NCI-H1436 (cell line): ENCODE measurements at places on chromosomes 5 and 9.

- no peak for DNase-seq
Measured at GRCh38 chr5:179753971-179754370, 21.3 kb downstream of the MAML1 start.

GRCh38 chr5:179300581-179301180 lies 44.6 kb downstream of the ADAMTS2 start:
- DNase-seq, result no peak

DNA sequence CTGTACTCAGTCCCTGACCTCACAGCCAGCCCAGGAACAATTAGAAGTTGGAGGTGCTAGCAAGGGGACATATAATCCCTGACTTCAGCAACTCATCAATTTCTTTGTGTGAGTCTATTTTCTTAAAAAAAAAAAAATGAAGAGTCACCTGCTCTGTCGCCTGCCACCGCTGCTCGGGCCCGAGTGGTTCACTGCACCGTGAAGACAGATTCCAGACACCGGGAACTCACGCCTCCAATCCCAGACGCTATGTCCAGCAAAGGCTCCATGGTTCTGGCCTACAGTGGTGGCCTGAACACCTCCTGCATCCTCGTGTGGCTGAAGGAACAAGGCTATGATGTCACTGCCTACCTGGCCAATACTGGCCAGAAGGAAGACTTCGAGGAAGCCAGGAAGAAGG lies 606.6 kb downstream of the PRELID2 start:
- DNase-seq, result no peak

DNA sequence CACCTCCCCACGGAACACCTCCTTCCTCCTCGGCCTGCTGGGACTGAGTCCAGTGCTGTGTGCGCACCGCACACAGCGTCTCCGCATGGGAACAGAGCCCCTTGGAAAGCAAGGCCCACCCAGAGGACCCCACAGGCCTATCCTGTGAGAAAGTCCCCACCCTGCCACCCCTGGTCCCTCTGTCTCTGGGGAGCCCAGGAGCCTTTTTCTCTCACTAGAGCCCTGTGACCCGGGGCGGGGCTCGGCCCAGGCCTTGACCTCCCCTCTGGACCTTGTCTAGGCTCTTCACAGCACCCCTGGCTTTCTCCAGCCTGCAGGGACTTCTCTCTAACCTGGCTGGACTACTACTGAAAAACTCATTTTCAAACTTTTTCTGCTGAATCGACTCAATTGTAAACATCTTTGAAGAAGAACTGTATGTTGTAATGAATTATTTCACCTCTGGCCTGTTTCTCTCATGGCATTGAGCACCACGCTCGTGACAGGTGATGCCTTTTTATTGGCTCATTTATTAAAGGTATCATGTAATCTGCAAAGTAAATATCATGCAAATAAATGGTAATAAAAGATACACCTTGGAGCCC lies 89.2 kb downstream of the IRX1 start:
- DNase-seq, result no peak

DNA sequence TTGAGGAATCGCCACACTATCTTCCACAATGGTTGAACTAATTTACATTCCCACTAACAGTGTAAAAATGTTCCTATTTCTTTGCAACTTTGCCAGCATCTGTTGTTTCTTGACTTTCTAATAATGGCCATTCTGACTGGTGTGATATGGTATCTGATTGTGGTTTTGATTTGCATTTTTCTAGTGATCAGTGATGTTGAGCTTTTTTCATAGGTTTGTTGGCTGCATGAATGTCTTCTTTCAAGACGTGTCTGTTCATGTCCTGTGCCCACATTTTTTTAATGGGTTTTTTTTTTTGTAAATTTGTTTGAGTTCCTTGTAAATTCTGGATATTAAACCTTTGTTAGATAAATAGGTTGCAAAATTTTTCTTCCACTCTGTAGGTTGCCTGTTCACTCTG lies 615.9 kb downstream of the SEMA5A start:
- no peak for DNase-seq

GRCh38 chr9:98045234-98046179 lies 11.0 kb upstream of the NANS start:
- no peak for DNase-seq

DNA sequence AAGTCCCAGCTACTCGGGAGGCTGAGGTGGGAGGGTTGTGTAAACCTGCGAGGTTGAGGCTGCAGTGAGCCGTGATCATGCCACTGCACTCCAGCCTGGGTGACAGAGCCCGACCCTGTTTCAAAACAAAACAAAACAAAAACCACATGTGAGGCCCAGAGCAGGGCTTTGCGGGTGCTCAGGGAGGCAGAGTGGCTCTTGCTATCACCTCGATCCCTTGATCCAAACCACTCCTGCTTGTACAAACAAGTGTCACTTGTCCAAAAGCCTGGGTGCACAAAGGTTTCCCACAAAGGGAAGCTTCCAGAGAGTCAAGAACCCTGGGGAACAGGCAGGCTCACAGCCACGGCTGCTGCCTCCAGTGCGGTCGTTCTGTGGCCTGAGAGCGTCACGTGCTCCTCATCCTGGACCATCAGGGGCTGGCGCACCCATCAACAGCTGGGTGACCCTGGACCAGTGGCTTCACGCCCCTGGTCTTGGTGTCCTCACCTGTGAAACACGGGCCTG lies 162.7 kb downstream of the C9orf50 start:
- no peak for DNase-seq

GRCh38 chr9:123517512-123517911 lies 161.5 kb downstream of the CRB2 start:
- no peak for DNase-seq

DNA sequence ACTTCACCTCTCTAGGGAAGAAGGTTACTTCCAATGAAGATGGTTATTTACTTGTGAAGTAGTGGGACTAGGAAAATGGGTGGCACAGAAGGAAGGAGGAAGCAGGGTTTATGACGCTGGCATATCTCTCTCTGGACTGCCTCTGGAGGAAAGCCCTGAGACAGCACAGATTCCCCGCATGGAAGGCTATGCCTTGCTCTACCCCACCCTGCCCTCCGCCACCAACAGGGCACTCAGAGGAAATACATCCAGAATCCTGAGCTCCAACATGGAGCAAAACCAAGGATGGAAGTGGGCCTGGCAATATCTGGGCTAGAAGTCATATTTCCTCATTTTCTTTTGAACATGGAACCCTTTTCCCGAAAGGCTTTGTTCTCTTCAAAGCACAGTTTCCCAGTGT lies 346.9 kb downstream of the ZSWIM6 start:
- no peak for DNase-seq

GRCh38 chr5:117680426-117680825 lies 1105.8 kb upstream of the SEMA6A start:
- no peak for DNase-seq

- no peak for DNase-seq
Measured at GRCh38 chr5:77908787-77909186, 132.6 kb upstream of the TBCA start.

DNA sequence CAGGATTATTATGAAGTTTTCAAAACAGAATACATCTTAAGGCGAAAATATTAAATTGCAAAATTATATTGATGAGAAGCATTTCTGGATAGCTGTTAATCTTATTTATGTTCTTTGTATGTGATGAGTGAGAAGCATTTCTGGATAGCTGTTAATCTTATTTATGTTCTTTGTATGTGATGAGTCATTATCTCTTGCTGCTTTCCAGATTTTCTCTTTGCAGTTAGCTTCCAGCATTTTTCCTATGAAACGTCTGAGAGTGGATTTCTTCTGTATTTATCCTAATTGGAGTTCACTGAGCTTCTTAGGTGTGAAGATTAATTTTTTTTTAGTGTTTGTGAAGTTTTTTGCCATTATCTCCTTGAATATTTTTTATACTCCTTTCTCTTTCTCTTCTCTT lies 8.2 kb downstream of the TMEM232 start:
- DNase-seq, result no peak

- DNase-seq, result no peak
Measured at GRCh38 chr5:58849223-58849622, 266.3 kb downstream of the RAB3C start.

- DNase-seq, result no peak
Measured at GRCh38 chr5:65026816-65027548, 258.3 kb downstream of the CWC27 start.

GRCh38 chr5:123089914-123090660 lies 1.0 kb downstream of the PRDM6 start:
- no peak for DNase-seq

DNA sequence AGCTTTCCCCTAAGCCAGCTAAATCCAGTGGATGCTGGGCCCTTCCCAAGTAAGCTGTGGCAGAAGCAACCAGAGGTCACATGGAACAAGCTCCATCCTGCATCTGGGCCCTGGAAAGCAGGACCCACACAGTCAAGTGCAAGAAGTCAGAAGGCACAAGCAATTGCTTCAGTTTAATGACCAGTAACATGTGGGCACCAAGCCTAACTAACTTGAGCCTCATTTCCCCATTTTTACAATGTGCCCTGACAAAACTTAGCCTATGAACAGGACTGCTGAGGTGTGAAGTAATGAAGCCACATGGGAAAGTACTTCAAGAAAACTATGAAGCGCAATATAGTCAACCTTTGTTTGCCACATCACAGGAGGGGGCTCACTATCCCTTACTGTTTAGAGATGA lies 90.5 kb downstream of the TLE1 start:
- DNase-seq, result no peak

DNA sequence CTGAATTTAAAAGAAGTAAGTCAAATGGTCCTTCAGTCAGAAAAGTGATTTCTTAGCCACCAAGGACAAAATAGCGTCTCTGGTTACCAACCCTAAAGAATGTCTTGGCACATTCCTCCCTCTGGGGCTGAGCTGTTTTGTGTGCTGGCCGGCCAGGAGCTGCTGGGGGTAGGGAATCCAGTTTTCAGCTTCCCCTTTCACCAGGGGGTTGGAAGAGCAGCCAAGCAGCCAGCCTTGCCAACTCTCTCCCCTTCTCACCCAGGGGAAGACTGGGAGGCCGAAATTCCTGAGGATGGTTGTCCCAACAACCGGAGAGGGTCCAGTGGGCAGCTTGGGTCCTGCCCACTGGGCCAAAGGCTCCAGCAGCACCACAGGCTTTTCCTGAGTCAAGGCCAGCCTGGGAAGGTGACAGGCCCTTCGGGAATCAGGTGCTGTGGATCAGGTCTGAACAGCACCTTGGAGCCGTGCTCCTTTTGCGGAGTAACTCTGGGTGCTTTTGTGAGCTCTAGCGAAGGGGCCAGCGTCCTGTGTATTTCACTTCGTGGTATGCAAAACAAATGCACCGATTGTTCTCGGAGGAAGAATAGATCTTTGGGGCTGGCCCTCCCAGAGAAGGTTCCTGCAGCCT lies 4.2 kb downstream of the WWC1 start:
- no peak for DNase-seq

DNA sequence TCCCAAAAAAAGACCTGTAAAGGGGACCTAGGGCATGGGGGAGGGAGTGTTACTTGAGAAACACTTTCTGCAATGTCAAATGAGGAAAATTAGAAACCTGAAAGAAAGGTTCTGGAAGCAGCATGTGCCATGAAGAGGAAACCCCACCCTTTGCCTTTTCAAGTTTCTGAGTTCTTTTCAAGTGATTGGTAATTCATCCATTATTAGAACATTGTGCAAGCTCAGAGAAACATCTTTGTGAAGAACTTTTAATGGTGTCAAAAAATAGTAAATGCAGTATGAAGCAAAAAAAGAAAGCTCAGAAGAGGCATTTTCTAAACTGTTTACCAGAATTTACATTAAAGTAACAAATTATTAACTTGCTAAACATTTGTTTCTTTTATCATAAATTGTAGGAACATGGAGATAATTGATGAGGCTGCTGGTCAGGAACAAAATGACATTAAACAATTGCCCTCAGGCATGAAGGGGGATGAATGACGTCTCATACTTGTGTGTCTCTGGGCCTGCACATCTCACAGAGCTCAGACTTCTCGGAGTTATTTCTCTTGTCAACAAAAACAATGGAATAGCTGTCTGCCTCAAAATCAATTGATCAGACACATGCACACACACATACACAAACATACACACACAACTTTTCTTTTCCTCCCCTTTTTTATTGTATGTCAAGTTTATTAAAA lies 1946.0 kb upstream of the CDH6 start:
- no peak for DNase-seq
